ENCODE measurements at places on chromosomes 7 and 10. TPM values are rescaled to one million over a fixed set of nuclear protein-coding genes. Genes with fewer than 3 reads are reported as not detected.

DNA sequence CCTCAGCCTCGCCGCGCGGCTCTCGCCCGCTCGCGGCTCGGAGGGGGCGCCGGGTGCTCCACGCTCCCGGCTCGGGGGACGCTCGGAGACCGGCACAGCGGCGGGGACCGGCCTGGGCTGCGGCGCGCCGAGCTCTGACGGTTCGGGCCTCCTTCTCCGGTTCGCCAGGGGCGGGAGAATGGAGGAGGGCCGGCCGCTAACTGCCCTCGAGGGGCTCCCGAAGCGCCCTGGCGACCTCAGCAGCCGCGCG lies 232 bp upstream of the GRID1 start:
- no peak for DNase-seq

DNA sequence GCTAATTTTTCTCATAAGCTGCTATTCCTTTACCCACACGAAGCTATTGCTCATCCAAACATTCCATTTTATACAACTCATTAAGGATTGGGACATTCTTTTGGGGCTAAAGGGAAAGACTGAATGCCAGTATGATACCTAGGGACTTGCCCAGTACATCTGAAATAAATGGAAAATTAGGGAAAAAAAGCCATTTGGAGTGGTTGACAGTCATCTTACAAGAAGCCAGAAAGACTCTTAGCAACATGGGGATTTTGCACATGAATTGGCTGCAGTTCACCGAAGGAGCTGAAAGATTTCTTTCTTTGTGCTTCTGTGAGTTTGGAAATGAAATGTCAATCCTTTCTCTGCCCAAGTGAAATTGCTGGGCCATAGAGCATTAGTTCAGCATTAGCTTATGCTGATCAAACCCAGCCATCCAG lies 43.3 kb upstream of the MTURN start:
- peak; percentile 88 for DNase-seq

DNA sequence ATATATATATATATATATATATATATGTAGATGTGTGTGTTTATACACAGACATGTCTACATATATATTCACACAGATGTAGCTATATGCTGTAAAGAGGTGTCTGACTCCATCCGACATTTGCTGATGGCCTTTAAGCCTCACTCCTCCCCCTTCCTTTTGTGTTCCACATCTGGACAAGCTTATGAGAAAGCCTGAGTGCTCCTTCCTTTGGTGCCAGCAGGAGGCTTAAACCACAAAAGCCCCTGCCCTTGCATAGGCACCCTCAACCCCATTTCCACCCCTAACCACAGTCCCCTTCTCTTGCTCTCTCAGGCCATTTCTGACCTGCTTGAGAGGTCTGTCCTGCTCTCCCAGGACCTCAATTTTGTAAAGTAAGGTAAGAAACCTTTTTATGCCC lies 98.7 kb downstream of the SVOPL start:
- no peak for DNase-seq

DNA sequence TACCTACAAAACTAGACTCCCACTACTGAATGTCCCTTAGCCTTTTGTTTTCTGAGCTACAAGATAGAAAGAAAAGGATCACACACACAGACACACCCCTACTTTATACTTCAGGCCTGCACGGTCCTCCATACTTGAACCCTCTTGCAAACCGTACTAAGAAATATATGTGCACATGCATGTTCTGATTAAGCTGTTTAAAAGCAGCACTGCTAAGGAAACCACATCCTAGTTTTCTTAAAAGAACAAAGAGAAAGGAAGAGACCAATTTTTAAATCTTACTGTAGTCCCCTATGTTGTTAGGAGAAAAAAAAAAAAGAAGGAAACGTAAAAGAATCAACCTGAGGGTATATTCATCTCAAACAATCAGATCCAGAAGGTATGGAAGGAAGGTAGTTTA lies 501.2 kb downstream of the PARD3 start:
- no peak for DNase-seq

GNAT3 gene
- not detected for total RNA-seq

WNT8B gene
- not detected for total RNA-seq

BHLHA15 gene
- 0.57 TPM for total RNA-seq

GRCh38 chr7:22670422-22670815 lies 56.6 kb upstream of the IL6 start:
- DNase-seq: no peak

DNA sequence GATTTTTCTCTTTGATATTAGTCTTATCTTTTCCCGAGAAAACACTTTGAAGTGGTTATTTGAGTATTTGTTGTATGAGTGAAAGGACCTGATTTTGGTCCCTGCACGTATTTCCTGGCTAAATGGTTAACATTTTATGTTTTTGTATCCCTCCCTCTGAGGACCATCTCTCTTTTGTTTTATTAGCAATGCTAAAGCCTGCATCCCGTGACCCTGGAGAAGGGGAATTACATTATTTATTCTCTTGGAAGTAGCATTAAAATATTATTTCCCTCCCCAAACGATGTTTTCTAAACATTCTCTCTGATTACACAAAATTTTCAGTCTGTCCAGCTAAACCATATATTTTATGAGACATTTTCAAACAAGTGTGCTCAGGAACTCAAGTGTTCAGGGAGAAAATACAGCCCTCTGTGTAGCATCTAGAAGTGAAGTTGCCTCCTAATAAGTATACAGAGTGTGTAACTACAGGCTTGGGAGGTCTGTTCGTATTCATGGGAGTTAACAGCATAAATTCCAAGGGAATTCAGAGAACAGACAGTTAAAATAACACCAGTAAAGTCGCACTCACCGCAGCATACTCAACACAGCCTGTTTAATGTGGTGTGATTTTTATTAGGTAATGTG lies 163.8 kb upstream of the NPVF start:
- no peak for DNase-seq

DNA sequence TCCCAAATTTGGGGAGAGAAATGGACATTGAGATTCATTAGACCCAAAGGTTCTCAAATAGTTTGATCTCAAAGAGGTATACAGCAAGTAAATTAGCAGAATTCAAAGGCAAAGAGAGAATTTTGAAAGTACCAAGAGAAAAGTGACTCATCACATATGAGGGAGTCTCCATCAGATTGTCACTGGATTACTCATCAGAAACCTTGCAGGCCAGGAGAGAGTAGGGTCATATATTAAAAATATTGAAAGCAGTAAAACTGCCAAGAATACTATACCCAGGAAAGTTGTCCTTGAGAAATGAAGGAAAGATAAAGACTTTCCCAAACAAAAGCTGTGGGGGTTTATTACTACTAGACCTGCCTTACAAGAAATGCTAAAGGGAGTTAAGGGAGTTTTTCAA lies 140.6 kb downstream of the TMEM168 start:
- DNase-seq: no peak

DNA sequence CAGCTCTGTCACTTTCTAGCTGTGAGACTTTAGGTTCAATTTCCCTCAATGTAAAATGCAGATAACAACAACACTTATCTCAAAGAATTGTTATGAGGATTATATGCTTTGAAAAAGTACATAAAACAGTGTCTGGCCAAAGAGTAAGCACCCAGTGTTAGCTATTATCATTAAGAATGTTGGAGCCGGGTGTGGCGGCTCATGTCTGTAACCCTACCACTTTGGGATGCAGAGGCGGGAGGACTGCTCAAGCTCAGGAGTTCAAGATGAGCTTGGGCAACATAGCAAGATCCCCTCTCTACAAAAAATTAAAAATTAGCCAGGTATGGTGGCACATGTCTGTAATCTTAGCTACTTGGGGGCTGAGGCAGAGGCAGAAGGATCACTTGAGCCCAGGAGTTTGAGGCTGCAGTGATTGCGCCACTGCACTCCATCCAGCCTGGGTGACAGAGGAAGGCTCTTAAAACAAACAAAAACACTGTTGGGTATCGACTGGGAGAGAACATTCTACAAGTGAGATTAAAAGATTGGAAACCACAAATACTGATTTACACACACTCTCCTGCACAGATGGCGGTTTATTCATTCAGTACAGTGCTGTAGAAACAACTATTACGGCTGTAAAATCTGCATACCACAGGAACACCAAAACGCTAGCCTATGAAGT lies 107.3 kb downstream of the PROSER2 start:
- no peak for DNase-seq

DNA sequence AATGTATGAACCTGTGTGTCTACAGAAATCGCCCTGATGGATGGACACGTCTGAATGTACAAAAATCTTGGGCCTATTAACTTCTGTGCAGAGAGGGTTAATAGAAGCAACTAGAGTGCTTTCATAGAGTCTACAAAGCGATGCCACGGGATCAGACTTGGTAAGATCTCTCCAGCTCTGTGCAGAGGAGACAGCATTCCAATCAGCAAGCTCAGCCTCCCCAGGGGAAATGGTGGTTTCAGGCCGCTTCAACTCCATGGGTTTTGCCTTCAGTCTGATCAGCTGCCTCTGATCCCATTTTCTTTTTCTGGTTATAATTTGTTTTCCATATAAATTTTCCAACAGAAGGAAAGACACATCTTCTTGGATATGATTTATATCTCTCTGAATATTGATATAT lies 35.1 kb upstream of the COBL start:
- DNase-seq: no peak

MSMB gene
- not detected for total RNA-seq

DNA sequence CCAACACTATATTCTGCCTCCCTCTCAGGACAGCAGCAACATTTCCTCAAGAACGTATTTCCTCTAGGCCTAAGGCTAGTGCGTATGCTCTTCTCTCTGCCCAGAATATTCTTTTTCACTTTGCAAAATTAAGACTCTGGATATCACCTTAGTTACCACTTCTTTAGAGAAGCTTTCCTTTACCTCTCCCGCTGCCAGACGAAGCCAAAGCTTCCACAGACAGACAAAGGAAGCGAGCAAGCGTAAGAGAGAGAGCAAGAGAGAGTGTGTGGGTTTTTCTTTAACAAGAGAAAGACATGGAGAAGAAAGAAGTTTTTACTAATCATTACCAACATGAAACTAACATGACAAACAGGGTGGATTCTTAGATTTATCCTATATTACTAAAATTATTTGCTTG lies 64.1 kb downstream of the P4HA1 start:
- no peak for DNase-seq

DNA sequence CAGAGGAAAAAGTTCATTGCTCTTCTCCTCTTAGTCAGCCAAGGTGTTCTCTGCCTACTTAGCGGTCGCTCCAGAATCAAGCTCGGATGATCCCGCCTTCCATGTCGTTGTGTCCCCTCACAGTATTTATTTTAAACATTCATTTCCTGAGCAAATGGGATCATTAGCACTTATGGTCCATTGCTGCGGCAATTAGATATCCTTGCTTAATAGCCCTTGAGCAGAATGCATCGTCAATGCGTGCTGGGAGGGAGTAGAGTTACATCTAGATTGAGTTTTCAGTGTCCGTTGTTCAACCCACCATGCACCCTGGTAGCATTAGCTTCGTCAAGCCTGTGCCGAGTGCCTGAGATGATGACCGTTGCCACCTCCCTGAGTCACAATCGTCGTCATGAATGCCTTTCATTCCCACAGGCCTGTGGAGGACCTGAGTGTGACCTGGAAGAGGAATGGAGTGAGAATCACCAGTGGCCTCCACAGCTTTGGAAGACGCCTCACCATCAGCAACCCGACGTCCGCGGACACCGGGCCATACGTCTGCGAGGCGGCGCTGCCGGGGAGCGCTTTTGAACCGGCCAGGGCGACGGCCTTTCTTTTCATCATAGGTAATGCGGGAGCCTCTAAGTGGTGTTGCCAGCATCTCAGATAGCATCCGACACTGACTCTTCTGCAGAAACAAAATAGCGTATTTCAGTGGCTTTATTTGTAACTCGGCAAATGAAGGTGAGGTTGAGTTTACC lies 650.4 kb downstream of the SDK1 start:
- no peak for DNase-seq

ZMYND11 gene
- total RNA-seq: 37.9 TPM
